ENCODE measurements at places on chromosomes 6 and 20.
A peak's percentile ranks its signal among the peaks of the same experiment; 100 is the strongest.

- DNase-seq: no peak
Observed at GRCh38 chr6:3454273-3455010, 2.4 kb downstream of the SLC22A23 start.

- DNase-seq: peak; percentile 65
Observed at GRCh38 chr6:142827369-142827768, 117.6 kb downstream of the HIVEP2 start.

- no peak for DNase-seq
Observed at GRCh38 chr6:167270499-167271311, 20.4 kb upstream of the UNC93A start.

GRCh38 chr6:3577517-3577916 lies 120.7 kb upstream of the SLC22A23 start:
- DNase-seq: no peak

DNA sequence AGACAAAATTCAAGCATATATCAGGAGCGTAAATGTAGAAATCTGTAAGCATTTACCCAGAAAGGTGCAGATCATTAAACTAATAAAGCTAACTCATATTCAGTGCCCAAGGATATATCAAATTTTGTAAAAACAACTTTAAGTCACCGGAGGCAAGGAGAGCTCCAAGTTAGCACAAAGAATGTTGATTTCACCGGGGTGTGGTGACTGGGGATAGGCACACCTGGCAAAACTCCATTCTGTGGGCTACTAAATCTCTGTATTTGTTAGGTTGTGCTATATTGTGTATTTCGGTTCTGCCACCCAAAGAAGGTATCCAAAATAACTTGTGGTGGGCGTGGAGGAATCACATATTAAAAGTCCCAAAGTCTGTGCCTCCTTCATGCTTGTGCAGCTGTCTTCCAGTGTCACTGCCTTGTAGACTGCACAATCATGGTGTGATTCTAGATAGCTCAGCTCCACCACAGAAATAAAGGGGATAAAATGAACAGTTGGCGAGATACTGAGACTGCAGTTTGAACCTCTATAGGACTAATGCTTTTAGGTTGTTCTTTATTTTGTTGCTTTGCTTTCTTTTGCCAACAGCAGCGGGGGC lies 111.6 kb downstream of the GMDS start:
- no peak for DNase-seq

DNA sequence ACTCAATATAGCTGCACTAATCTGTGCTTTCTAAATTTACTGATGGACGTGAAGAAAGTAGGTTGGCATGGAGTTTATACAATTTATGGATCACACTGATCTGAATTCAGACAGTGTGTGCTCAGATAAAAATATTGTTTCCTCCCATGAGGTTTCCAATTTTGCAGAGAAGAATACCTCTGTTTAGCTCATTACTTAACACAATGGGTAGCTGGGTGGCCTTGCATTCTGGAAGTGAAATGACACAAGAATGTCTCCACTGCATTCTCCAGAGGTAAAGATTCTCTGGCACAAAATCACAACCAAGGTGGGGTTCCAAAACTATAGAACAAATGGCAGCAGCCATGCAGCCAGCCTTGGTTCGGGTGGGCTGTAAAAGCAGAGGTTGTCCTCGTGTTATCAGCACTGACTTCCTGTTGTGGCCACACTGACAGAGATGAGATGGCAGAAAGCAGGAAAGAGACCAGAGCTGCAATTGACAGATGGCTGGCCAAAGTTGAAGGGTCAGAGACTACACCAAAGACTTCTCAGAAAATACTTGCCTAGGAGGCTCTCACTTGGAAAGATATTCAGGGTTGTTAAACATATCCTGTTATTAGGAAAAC lies 50.2 kb downstream of the HDAC2 start:
- peak; percentile 52 for DNase-seq

DNA sequence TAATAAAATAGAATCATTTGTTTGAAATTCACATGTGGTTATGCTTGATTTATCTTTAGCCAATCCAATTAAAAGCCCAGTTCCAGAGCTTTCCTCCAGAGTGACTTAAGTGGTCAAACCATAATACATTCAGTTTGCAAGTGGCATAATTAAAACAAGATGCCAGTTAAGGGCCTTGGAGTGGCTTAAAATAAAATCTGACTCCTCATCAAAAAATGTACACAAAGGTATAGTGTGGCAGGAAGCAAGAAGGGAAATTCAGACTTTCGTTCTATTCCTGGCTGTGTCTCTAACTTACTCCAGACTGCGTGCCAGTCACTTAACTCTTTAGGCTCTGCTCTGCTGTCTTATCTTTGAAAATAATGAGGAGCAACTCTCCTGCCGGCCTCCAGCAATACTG lies 251.3 kb upstream of the PRND start:
- DNase-seq: peak; percentile 10

GRCh38 chr20:49471397-49471796 lies 11.1 kb downstream of the KCNB1 start:
- no peak for DNase-seq

DNA sequence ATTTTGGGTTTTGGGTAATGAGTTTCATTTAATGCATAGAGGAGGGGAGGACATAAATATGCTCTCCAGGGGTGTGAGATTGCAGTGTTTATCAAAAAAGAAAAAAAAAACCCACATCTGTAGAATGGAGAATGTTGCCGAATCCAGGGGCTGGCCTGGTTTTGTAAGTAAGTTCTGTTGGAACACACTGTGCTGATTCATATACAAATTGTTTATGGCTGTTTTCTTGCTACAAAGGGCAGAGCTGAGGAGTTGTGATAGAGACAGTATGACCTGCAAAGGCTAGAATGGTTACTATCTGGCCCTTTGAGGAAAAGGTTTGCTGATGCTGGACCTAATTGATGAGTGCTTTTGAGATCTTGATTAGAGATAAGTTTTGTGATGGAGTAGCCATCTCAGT lies 30.4 kb downstream of the SCAF8 start:
- no peak for DNase-seq

DNA sequence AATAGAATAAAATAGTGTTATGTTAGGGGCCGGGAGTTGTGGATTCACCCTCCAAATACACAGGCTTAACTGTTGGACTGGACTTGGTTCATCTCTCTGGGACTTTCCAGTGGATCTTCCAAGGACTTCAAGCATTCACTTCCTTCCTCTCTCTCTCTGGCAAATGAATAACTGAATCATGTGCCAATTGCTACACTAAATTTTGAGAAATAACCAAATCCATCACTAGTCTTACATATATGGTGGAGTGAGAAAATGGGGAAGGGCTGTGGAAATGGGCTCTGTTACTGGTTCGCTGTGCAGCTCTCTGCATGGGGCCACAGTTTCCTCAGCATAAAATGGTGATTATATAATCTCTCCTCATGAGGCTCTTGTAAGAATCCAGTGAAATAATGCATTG lies 6.8 kb upstream of the KIAA1755 start:
- DNase-seq: peak; percentile 90

DNA sequence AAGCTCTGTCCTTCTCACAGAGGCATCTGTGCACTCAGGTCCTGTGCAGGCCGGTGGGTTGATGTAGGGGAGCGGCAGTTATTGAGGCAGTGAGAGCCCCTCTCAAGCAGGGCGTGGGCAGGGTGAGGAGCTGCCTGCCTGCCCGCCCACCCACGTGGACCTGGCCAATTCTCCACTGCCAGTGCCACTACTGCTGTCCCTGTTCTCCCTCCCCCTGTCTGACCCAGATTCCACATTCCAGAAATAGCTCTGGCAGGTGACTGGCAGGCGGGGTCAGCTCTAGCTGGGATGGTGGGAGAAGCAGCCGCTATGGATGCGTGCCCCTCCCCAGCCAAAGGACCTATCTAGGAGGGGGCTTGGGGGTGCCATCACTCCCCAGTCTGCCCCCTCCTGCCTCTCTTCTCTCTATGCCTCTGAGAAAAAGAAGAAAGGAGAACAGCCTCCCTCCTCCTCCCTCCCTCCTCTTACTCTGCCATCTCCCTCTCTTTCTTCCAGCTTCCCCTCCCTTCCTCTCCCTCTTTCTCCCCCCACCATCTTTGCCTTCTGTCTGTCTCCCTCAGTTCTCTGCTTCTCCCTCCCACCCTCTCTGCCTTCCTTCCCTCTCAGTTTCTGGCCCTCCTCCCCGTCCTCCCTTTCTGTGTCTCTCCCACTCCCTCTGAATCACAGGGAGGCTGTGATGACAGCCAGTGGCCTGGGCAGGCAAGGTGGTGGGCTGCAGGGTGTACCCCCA lies 86.5 kb upstream of the MYL9 start:
- DNase-seq: peak; percentile 69

Data from muscle of leg (tissue), 16 donors.